T-helper 1 cell treated with Interleukin-12 subunit alpha and Interleukin-12 subunit beta and Interleukin-4 antibody, amounts not matched to agents 30 ng/mL and 1 ng/mL, for 36 hours (primary cell): ENCODE measurements at places on chromosomes 16 and 17. TPM values are rescaled to one million over a fixed set of nuclear protein-coding genes. Genes with fewer than 3 reads are reported as not detected.

Gene LLGL2
- total RNA-seq, result 19.4 and 21.6 TPM in 2 replicates

Gene SLC5A2
- not detected in 2 replicates for total RNA-seq

Gene HEATR9
- 0.56 and 0.85 TPM in 2 replicates for total RNA-seq

Gene TMEM100
- total RNA-seq, result not detected in 2 replicates

Gene CDH15
- not detected in 2 replicates for total RNA-seq

Gene CNP
- total RNA-seq, result 98.4 and 99.3 TPM in 2 replicates

Gene ARHGAP44
- total RNA-seq, result not detected in 2 replicates
